ENCODE measurements at places on chromosomes 2 and 18.

DNA sequence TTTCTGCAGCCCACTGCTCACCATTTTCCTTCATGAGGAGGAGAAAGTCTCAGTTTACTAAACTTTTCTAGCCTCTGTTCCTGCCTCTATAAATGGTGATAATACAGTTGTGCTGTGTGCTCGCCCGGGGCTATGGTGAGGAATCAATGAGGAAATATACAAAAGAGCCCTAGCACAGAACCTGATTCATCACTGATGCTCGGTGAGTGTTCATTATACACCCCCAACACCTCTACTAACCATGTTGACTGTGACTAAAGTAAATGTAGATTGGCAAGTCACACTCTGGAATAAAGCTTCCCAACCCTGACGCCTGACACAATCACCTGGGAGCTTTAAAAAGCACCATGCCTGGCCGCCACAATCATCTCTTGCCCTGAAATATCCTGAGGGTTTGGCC, 118.8 kb upstream of the CYP1B1 start:
- DNase-seq: no peak

DNA sequence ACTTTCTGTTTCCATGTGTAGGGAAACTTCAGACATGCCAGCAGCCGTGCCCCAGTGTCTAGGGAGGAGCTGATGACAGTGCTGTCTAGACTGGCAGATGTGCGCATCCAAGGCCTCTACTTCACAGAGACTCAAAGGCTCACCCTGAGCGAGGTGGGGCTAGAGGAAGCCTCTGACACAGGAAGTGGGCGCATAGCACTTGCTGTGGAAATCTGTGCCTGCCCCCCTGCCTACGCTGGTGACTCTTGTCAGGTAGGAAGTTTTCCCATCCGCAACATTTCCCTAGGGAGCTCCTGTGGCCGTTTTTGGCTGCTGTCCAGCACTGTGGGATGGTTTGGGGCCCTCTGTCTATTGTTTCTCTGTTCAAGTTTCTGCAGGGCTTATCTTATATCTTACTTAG, 143.1 kb upstream of the TTC39C start:
- DNase-seq: peak; percentile 31

GRCh38 chr2:190596993-190597392, 51.9 kb upstream of the NAB1 start:
- DNase-seq: no peak

DNA sequence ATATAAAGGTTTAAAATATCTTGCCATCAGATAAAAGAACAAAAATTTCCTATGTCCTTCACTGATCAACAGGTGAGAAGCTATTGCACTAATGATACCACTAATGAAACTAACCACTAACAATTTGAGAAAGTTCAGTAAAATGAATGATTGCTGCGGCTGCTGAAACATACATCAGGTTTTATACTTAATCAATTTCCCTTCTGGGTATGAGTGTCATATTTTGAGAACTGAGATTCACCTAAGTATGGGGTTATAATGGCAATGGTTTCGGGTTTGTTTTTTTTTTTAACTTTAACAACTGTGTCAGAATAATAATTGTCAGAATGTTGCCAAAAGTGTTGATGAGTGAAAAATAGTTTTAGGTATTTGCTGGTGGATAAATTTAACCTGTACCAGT, 151.3 kb upstream of the SLC39A10 start:
- peak; percentile 20 for DNase-seq

GRCh38 chr18:72986103-72986502, 118.3 kb upstream of the NETO1 start:
- DNase-seq: no peak

DNA sequence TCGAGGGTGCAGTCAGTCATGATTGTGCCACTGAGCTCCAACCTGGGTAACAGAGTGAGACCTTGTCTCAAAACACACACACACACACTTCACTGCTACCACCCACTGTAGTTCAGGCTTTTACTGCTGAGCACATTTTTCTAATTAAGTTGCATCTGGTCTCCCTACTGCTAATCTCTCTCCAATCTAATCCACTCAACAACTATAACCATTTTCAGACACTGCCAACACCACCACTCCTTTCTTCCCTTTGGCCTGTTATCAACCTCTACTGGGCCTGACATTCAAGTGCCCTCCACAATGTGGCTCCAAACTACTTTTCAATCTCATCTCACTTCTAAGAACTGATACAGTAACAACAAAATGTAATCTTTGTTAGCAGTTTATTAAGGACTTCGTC, 44.8 kb downstream of the RMP24 start:
- DNase-seq: no peak

DNA sequence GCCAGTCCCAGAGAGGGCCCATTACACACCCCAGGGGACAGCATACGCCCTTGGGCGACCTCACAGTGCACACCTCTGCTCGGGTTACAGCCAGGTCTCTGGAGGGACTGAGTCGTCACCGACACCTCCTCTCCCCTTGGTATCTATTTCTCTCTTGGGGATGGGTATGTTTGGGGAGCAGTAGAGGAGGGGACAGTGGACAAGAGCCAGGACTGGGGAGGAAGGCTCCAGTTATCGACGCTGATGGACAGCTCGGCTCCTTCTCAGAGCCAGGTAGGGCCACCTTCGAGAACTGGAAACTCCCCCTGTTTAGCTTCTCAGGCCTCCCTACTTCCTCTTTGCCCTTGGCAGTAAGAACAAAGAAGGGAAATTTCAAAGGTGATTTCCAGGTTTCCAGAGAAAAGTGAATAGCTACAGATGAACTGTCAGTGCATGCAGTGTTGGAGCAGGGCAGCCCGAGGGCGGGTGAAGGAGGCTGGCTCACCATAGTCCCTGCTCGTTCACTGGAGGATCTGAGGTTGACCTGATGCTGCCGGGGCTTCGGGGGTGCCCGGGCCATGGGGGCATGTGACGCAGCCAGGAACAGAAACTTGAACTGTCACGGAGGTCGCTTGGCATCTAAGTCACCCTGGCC, 4.4 kb upstream of the SEMA4C start:
- DNase-seq: no peak

DNA sequence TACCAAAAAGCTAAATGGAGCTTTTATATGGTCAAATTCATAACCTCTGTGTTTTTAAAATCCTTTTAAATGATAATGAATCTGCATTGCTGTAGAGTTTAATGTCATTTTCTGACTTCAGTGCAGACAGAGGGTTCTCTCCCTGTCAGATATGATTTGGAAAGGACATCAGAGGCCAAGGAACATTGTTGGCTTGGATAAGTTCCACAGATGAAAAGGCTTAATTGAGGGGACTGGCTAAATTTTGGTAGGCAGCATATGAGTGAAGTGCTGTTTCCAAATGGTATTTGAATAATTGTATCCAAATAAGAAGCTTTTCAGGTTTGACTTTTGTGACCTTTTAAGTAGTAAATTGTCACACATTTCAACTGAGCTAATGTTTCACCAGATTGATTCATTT, 124.6 kb upstream of the KCNH7 start:
- no peak for DNase-seq

DNA sequence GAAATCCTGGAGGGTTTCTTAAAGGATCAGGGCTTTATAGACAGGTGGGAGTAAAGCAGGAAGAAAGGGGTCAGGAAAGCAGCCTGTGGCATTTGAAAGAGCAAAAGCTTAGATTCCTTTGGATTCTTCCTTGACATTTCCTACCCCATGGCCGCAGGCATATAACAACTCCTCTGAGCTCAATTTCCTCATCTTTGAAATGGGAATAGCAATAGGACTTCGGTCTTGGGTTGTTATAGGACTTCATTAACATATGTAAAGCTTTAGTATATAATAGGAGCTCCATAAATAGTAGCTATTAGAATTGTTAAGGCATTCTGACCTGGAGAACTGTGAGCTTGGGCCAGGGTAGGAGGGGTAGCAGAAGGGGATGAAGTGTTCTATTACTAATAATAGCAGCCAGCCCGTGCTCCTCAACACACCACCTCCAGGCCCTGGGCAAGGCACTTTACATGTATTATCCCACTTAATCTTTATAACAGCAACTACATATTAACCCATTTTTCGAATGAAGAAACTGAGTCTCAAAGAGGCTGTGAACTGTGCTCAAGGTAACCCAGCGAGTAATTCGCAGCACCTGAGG, 10.6 kb downstream of the ZFP36L2 start:
- DNase-seq: no peak

DNA sequence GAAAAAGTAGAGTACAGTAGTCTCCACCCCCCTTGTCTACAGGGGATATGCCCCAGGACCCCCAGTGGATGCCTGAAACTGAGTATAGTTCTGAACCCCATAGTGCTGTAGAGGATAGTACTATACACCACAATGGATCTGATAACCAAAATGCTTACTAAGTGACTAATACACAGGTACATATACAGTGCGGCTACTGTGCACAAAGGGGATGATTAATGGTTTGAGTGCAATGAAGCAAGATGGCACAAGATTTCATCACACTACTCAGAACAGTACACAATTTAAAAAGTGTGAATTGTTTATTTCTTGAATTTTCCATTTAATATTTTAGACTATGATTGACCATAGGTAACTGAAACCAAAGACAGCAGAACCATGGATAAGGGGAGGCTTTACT, 446.9 kb upstream of the NRP2 start:
- no peak for DNase-seq

DNA sequence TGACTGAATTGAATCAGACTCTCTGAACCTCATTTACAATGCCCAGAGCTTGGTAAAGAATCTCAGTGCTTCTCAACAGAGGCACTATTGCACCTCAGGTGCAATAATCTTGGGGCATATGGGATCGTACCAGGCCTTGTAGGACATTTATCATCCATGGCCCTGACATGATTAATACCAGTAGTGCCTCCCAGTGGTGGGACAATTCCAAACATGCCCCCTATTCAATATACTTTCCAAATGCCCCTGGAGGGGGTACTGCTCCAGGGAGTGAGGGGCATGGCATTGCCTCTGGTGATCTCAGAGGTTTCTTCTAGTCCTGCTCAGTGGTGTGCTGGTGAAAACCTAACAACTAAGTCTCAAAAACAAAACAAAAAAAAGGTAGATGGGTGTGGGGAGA, 174.9 kb upstream of the SMAD2 start:
- DNase-seq: no peak

GRCh38 chr2:127277028-127277427, 16.9 kb downstream of the ERCC3 start:
- DNase-seq: peak; percentile 45

DNA sequence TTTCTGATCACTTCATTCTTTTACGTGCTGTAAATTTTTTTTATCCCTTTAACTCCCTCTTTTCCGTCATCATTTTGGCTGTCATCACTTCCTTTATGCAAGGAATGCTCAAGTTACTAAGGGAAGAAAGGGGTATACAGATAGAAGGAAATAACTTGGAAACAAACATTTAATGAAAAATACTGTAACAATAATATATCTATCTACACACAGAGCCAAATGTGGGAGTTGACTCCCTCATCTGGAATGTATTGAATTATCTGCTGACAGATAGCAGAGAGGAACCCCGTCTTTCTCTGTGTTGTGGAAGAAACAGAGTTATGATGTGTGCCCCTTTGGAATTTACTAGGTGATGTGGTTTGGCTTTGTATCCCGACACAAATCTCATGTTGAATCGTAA, 182.5 kb upstream of the NXPH2 start:
- DNase-seq: no peak

DNA sequence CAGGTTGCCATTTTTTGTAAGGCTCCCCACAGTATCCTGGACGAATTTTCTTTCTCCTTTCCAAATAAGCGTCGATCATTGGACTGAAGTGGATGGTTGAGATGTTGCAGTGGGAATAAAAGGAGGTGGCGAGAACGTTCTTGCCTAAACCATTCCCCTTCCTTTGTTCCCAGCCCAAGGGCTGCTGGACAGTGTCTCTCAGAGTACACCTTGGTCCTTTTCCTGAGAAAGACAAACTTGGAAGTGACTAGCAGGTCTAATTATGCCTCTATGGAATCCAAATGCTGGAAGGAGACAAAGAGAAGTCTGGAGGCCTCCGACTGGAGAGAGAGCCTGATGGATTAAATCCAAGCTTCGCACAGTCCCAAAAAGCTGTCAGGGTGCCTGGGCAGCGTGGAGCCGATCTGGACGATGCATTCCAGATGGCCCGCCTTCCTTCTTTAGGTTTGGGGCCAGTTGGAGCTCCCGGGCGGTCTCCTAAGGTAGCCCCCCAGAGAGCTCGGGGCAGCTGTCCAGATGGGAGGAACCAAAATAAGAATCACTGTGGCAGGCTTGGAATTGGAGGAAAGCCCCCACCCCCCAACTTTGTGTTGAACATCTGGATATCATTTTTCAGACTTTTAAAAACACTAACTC, 186.8 kb downstream of the TMEM247 start:
- DNase-seq: no peak

DNA sequence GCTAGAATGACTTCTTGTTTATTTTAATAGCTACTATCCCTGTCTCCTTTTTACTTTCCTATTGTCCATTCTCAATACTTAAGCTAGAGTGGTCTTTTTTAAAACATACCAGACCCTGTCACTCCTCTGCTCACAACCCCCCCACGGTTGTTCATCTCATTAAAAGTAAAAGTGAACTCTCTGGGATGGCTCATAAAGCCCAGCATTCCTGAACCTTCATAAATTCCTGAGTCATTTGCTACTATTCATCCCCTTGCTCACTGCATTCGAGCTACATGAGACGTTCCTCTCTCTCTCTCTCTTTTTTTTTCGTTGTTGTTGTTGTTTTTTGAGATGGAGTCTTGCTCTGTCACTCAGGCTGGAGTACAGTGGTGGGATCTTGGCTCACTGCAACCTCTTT, 148.7 kb upstream of the DSEL start:
- no peak for DNase-seq

GRCh38 chr2:8371653-8372052, 310.2 kb upstream of the ID2 start:
- DNase-seq: no peak

- no peak for DNase-seq
Measured at GRCh38 chr18:11368020-11368419, 218.7 kb upstream of the PIEZO2 start.

GRCh38 chr2:2660789-2661355, 329.8 kb upstream of the MYT1L start:
- DNase-seq: no peak

- no peak for DNase-seq
Measured at GRCh38 chr2:157443090-157443489, 799 bp downstream of the CYTIP start.

- DNase-seq: no peak
Measured at GRCh38 chr2:229202646-229203045, 68.4 kb downstream of the PID1 start.

All from GM13976 (cell line).